Activated CD8-positive, alpha-beta memory T cell treated with anti-CD3 and anti-CD28 coated beads for 4 hours (primary cell): ENCODE measurements at places on chromosomes 3 and 15.
A peak's percentile ranks its signal among the peaks of the same experiment; 100 is the strongest.

DNA sequence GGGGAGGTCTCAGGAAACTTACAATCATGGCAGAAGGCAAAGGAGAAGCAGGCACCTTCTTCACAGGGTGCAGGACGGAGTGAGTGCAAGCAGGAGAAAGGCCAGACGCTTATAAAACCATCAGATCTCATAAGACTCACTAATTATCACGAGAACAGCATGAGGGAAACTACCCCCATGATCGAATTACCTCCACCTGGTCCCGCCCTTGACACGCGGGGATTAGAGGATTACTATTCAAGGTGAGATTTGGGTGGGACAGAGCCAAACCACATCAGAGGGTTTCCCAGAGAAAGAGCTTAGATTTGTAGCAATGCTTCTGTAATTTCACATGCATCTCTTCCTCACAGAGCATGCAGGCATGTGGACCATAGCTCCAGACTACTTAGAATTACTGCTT, 615.7 kb upstream of the UBE2E2 start:
- no peak for DNase-seq

DNA sequence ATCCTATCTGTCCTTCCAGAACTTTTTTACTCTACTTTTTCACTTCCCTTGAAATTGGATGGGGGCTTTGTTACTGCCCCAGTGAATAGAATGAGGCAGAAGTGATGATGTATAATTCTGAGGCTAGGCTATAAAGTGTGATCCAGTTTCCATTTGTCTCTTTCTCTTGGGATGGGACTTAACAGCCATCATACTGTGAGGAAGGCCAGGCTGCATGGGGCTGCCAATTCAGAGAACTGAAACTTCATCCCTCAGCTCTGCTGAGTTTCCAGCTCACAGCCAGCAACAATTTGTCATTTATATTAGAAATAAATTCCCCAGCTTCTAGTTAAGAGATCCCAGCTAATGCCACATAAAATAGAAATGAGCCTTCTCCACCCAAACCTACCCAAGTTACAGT, 504.0 kb upstream of the TGFBR2 start:
- no peak for DNase-seq

DNA sequence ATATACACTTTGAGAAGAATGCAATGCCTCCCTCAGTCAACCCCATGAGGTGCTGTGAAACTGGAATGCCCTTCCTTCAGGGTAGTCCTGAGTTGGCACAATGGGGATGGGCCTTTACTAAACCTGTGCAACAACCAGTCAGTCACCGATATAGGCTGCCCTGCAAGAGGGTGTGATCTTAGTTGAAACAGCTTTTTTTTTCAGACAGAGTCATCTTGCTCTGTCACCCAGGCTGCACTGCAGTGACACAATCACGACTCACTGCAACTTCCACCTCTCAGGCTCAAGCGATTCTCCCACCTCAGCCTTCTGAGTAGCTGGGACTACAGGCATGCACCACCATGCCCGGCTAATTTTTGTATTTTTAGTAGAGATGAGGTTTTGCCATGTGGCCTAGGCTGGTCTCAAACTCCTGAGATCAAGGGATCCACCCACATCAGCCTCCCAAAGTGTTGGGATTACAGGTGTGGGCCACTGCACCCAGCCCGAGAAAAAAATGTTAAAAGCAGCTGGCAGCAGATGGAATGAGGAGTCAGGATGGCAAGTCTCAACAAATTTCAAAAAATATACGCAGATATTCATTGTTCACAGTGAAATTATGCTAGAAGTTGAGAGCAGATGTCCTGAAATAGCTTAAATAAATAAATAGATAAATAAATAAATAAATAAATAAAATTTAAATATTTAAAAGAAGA, 31.8 kb downstream of the MYO5A start:
- peak; percentile 17 for DNase-seq

DNA sequence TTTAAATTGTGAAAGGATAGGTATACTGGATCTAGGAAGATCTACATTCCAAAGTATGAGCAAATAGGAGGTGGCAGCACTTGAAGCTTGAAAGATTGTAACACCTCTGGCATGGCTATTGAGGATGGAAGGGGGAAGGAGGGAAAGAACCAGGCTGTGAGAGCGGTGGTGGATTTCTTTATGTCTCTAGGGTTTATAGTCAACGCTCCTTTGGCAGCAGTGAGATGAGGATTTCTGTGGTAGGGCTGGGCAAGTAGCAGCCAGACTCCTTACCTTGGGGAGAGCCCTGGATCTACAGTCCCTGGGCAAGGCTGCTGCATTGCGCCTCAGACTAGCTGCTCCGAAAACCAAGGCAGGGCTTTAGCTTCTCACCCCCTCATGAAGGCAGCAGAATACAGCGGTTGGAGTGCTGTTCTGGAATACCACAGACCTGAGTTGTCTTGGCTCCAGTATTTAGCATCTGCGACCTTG, 53.2 kb downstream of the MEF2A start:
- no peak for DNase-seq

GRCh38 chr3:58657036-58657520, 9.5 kb downstream of the FAM3D start:
- DNase-seq, result no peak

- DNase-seq, result no peak
Observed at GRCh38 chr15:20657084-20657483, 115.5 kb upstream of the GOLGA6L6 start.

- DNase-seq, result no peak
Observed at GRCh38 chr3:122754929-122755328, 38.7 kb downstream of the HSPBAP1 start.

DNA sequence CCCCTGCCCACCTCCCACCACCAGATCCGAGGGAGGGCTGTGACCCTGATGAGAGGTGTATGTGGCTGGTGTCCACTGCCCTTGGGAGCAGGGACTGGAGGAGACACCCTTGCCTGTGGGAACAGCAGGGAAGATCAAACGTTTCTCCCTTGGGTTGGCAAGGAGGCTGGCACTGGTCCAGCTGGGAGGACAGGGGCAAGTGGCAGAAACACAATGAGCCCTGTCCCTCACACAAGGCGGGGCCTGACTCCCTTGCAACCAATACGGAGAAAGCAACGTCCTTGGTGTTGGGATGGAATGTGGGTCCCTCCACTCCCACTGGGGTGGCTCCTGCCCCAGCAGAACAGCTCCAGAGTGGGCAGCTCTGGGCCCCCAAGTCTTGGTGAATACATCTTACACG, 5.2 kb downstream of the HYAL2 start:
- DNase-seq, result no peak

GRCh38 chr3:38362825-38363224, 16.2 kb downstream of the XYLB start:
- DNase-seq, result no peak

DNA sequence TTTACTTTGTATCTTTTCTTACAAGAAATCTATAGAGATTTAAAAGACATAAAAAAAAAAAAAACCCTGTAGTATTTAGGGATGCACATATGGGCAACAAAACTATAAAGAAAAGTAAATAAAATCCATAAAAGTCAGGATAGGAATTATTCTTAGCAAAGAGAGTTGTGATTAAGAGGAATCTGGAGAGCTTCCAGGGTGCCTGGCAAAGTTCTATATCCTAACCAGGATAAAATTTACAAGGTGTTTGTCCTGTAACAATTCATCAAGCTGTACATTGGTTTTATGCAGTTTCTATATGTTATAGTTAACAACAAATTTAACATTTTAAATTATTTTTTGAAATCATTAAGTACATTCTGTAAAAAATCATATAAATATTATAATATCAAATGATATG, 7.9 kb downstream of the SECISBP2L start:
- no peak for DNase-seq

DNA sequence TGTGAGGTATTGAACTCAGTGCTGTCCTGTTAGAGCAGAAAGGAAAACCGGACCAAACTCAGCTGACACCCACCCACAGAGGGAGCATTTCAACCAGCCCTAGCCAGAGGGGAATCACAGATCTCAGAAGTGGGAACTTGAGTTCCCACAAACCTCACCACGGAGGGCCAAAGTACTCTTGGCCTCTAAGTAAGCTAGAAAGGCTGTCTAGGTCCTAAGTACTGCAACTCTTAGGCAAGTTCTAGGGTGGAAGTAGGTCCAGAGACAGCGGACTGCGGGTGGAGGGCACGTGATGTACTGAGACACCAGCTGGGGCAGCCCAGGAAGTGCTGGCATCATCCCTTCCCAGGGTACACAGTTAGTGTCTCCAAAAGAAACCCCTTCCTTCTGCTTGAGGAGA, 34.1 kb downstream of the EOMES start:
- DNase-seq, result no peak

GRCh38 chr15:73700041-73700842, 16.1 kb downstream of the CD276 start:
- peak; percentile 45 for DNase-seq

DNA sequence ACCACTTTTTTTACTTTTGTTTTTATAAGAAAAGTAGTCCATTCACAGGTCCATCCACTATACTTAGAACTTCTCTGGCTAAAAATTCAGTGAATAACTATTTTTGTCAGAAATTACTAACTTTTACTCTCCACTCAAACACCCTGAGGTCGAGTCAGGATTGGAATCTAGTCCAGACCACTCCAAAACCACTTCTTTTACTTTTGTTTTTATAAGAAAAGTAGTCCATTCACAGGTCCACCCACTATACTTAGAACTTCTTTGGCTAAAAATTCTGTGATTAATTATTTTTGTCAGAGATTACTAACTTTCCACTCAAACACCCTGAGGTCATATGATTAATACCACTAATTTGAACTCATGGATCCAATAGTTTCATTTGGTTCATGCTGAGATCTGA, 239.4 kb downstream of the RORA start:
- DNase-seq, result no peak

- no peak for DNase-seq
Observed at GRCh38 chr15:74384881-74385643, 17.6 kb upstream of the CYP11A1 start.

- DNase-seq, result no peak
Observed at GRCh38 chr3:49554633-49555265, 472 bp downstream of the BSN start.

DNA sequence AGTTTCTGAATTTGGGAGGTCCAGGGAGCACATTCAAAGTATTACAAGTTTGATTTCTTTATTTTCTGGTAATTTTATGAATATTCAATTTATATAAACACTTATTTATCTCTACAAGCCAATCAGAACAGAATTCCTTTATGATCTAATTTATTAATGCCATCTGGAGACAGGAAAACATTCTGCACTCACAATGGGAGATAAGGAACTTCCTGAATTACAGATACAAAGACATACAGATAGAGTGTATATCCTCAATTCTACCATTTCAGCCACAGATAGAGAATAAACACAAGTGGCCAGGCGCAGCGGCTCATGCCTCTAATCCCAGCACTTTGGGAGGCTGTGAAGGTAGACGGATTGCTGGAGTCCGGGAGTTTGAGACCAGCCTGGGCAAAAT, 86.0 kb downstream of the IQCH start:
- DNase-seq, result no peak

GRCh38 chr3:12303534-12303933, 14.7 kb downstream of the PPARG start:
- no peak for DNase-seq

- DNase-seq, result no peak
Observed at GRCh38 chr3:129662191-129662608, 55.7 kb upstream of the PLXND1 start.

DNA sequence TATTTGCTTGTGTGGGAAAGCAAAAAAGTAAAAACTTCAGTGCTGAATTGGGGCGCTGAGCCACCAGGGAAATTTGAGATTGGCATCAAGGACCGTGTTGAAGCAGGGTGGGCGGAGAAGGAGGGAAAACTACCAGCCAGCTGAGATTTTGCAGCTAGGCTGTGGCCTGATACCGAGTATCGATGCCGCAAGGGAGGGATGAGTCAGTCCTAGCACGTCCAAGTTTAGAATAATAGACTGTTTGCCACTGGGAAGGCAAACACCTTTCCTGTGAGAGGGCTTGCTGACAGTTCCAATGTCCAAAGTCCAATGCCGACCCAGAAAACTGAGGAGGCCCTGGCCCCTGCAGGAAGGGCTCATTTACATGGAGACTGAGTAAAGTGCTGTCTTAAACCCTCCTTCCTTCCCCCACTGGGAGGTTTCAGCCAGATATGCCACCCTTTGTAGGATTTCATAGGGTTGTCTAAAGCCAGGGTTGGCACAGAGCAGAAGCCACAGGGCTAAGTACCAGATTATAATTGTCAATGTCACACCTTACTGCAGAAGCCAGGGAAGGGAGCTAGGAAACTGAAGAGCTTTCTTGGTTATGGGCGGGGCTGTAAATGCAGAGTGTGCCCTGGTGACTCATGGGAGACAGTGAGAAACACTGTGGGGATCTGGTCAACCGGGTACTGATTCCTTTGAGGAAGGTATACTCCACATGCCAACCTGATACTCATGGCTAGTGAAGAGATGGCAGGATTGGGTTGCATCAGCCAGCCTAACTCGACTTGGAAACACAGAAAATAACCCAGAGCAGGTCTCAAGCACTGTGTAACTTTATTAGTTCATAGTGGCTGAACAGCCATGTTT, 28.4 kb upstream of the PIK3CB start:
- no peak for DNase-seq

DNA sequence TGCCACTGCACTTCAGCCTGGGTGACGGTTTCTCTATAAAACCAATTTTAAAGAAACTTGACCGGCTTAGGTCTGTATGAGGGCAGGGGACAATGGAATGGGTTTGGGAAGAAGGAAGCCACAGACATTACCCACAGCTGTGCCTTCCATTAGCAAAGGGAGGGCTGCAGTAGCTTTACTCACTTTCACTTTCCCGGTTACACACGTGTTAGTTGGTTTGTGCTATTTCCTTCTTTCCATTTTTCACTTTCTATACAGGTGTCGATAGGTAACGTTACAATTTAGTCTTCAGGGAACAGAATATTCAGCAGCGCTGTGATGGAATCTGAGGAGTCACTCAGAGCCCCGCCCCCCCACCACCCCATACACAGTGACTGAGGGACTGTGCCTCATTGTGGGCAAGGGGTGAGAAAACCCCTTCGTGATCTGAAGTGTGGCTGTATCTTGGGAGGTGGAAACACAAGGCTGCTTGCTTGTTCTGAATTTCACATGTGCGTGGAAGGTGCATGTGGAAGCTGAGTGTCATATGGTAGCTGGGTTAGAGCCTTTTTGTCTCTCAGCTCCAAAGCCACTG, 44.8 kb upstream of the RPL32 start:
- DNase-seq, result no peak

DNA sequence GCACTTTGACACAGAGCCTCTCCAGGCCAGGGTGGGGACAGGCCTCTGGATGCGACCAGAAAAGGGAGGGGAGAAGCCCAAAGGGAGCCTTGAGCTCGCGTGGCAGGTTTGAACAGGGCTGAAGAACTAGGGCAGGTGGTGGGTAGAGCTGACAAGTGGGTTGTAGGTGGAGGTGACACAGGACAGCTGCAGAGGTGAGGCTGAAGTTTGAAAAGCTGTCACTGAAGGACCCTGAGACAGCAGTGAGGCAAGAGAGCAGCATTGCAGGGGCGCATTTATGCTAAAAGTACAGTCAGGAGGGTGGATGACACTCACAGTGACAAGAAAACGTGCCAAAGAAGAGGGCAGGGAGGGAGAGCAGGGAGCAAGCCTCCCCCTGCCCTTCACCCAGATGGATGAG, 21.8 kb upstream of the EPB42 start:
- no peak for DNase-seq

- no peak for DNase-seq
Observed at GRCh38 chr15:75148280-75148679, 53.4 kb upstream of the C15orf39 start.
